ENCODE measurements at places on chromosomes 7 and 10.
A peak's percentile ranks its signal among the peaks of the same experiment; 100 is the strongest.

DNA sequence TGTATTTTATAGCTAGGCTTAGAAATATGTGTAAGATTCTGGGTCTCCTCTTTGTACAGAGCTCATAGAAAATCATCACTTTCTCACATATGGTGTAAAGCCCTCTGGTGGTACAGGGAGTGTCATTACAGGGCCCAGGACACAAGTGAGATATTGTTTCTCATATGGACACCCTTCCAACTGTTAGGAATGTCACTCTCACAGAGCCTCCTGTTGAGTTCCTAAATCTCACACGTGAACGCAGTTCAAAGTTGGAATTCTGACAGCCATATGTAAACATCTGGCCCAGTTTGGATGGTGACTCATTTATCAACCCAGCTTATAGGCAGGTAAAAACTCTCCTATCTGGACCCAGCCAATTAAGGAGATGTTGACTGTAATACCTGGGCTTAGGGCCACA, 35.4 kb upstream of the ZNF107 start:
- no peak for DNase-seq

DNA sequence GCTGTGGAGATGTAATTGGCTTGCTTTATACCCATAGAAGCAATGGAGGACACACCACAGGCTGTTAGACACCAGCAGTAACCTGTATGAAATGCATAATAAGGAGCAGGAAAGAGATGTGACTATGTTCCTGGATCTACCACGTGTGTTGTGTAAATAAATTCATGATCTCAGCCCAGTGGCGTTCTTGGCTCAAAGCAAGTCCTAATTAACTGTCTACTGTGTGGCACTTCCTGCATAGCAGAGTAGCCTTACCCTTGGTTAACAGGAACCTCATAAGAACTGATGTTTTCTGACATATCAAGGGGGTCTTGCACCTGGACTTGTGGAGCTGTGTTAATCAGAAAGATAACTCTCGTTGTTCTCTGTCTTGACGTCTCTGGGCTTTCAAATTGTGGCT, 25.7 kb upstream of the FAM180A start:
- no peak for DNase-seq

DNA sequence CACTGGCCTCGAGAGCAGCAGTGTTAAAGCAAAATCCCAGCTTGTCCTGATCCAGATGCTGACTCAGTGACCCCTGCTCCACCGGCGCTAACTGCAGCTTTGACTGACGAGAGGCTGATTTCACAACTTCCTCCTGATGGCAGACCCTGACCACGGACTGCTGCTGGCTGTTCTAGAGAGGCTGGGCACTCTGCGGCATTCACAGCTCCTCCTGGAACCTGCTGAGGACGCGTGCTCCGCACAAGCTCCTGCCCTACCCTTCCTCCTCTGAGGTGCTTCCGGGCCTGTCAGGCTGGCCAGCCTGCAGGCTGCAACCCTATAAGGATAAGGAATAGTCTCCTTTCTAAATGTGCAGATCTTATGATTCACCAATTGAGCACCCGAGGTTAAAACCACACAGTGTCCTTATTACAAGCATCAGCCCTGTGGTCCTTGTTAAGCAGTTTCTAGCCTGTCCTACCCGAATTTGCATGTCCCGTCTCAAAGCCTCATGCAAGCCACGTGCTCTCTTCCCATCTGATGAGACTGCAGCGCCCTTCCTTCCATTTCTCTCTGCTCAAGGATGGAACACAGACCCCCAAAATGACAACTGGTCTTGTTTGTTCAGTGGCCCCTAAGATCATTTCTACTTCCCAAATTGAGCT, 35.5 kb upstream of the NCAPG2 start:
- DNase-seq = no peak

DNA sequence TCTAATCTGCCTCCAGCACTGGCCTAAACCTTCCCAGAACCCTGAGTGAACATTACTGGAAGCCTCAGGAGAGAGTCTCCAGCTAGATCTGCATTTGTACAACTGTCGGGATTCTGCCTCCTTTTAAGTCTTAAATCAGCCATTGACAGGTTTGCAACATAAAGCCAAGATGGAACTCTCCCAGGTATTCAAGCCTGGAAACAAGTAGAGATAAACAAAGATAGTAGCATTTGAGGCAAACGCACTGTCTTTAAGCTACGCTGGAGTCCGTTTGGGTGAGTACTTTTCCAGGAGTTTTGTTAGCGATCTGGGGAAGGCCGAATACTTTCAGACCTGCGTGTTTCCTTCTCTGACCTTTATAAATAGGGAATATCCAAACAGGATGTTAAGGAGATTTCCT, 317.2 kb upstream of the FZD8 start:
- DNase-seq = no peak

DNA sequence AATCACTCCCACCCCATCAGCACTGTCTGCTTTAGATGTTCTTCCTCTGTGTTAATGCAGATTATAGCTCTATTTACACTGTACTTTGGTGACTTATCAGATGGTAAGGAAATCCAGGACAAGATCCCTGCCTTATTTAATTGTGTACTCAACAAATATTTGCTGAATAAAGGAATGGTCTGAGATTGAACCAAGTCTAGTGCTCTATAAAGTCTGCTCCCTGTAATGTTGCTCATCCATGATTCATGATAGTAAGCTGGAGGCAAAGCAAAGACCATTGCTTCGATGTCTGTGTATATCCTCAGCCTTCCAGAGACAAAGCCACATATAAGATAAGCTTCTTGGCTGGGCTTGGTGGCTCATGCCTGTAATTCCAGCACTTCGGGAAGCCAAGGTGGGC, 33.5 kb downstream of the PLCE1 start:
- DNase-seq = no peak

- DNase-seq = no peak
These were observed 73.1 kb downstream of the EMX2 start for GRCh38 chr10:117615649-117616048.

DNA sequence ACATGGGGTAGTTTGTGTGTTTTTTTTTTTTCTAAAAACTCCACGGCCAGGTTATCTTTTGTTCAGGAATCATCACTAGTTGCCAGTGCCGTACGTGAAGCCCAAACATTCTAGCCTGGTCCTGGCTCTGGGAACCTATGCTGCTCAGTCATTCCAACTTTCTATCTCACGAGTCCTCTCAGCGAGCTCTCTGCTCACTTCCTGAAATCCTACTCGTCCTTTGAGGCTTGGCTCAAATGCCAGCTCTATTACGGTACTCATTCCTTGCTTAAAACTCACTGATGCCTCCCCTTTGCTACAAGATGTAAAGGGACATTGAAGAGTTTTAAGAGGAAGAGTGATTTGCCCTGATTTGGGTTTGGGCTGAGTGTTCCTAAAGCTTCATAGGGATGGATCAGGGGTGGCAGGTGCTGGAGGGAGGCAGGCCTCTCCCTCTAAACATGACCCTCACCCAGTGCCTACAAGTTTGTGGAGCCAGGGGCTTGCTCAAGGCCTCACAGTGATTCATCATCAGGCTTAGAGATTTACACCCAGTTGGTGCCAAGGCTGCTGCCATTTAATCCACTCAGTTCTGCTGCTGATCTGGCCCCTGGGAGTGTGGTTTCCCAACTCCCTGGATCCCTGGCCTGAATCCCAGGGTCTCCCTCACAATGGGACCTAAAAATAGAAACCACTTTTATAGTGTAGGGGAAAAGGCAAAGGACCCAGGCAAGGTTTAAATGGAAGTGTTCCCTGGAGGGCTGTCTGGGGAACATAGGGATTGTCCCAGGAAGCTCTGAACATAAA, 46.1 kb upstream of the R3HCC1L start:
- no peak for DNase-seq

DNA sequence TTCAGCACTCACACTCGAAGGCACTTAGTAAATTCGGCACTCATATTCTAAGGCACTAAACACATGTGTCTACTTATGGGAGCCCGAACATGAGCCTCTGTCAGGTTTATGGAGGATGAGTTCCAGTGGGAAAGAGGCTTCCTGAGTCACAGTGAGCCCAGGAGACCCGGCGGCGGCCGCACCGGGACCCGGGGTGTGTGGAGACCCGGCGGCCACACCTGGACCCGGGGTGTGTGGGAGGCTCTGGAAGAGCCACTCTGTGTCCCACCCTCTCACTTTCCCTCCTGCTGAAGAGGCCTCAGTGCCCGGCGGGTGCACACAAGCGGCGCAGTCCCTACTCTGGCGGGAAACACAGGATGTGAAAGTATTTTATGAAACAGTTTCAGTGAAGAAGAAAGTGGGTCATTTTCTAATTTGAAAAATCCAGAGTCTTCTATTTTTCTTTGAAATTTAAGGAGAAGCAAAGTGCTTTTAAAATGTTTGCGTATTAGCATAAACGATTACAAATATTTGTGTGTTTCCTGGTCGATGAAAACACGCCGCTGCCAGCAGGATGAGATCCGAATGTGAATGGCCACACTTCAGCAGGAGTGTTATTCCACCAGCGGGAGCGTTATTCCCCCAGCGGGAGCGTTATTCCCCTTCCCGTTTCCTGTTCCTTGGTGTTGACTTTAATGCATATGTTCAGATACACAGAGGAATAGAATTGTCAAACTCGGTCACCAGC, 625.1 kb downstream of the DNAJB6 start:
- DNase-seq = no peak

DNA sequence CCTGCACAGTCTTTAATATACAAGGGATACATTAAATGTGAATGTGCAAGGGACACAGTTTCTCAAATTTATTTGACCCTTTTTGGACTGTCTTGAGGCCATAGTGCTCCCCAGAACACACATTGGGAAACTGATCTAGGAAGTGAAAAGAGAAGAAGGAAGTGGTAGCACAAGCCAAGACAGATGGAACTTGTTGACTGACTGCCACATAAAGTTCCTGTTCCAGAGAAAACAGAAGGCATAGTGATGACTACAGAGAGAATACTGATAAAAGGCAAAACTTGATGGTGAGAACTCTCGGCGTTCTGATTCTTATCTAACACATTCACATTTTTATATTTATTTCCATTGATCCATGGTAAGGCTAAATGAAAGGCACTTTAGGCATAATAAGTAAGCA, 1216.4 kb downstream of the CNTNAP2 start:
- no peak for DNase-seq

- DNase-seq = no peak
These were observed 36.2 kb downstream of the COX15 start for GRCh38 chr10:99695761-99696160.

- peak; percentile 25 for DNase-seq
These were observed 24.3 kb downstream of the TECTB start for GRCh38 chr10:112307358-112308124.

Data from CD4-positive, alpha-beta T cell treated with Interleukin-6 for 4 hours (primary cell).